ENCODE measurements at places on chromosomes 7 and 10.

- DNase-seq: peak; percentile 47
Observed at GRCh38 chr7:92609921-92610518, 19.8 kb upstream of the FAM133B start.

DNA sequence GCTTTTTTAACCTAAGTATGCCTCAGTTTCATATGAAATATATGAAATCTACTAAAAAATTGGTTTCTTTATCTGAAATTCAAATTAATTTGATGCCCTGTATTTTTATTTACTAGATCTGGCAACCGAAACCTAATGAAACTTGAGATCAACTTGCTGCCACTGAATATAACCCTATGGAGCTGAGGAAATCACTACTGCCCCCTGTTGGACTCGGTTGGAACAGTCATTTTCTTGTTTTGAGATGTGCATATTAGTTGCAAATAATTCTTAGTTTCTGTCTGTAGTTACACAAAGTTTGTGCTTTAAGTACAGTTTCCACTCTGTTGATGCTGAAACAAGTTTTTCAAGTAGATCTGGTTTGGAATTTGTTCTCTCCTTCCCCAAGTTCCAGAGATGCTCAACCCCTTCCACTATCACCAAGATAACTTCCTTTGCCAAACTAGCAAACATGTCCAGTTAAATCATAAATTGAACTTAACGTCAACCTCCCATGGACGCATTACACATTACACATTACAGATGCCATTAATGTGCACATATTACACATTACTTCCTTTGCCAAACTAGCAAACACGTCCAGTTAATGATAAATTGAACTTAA lies 22.2 kb upstream of the EXOC4 start:
- peak; percentile 73 for DNase-seq

DNA sequence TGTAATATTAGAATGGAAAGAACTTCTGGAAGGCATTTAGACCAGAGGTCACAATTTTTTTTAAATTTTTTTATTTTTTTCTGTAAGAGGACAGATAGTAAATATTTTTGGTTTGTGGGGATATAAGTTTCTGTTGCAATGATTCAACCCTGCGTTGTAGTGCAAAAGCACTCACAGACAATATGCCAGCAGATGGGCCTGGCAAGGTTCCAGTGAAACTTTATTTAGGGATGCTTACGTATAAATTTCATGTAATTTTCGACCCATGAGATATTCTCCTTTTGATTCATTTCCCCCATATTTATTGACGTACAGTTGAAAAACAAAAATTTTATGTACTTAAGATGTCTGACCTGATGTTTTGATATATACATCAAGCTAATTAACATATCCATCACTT lies 72.8 kb upstream of the NMT2 start:
- DNase-seq: no peak

GRCh38 chr10:130854151-130854550 lies 457.4 kb downstream of the TCERG1L start:
- no peak for DNase-seq

DNA sequence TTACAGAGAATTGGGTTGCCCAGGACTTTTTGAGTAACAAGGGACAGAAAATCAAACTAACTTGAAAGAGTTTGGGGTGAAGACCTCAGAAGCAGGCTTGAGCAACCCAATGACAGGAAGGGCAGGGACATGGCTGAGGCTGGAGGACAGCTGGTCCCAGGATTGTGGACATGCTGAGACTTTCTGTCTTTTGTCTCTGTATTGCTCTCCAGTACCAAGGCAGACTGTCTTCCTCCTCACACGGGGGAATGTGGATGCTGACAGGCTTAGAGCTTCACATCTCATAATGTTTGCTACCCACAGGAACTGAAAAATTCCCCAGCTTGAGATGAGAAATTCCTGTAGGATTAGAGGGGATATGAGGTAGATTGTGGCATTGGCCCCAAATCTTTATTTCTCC lies 229.6 kb downstream of the PHF14 start:
- DNase-seq: no peak

GRCh38 chr7:30241767-30242166 lies 42.6 kb upstream of the ZNRF2 start:
- no peak for DNase-seq

DNA sequence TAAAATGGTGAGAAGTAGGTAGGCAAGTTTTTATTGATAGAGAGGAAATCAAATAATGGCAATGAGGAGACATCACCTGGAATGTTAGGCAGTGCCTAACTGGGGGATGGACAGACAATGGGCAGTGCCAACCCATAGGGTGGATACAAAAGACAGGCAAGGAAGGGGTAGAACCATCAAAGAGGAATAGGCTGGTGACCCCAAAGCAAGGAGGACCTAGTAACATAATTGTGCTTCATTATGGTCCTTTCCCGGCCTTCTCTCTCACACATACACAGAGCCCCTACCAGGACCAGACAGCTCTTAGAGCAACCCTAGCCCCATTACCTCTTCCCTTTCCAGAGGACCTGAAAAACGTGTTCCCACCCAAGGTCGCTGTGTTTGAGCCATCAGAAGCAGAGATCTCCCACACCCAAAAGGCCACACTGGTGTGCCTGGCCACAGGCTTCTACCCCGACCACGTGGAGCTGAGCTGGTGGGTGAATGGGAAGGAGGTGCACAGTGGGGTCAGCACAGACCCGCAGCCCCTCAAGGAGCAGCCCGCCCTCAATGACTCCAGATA lies 30.0 kb downstream of the PRSS2 start:
- no peak for DNase-seq

- no peak for DNase-seq
Observed at GRCh38 chr7:151361193-151361959, 19.8 kb downstream of the NUB1 start.

GRCh38 chr7:30469303-30469702 lies 9.3 kb downstream of the NOD1 start:
- DNase-seq: peak; percentile 99

DNA sequence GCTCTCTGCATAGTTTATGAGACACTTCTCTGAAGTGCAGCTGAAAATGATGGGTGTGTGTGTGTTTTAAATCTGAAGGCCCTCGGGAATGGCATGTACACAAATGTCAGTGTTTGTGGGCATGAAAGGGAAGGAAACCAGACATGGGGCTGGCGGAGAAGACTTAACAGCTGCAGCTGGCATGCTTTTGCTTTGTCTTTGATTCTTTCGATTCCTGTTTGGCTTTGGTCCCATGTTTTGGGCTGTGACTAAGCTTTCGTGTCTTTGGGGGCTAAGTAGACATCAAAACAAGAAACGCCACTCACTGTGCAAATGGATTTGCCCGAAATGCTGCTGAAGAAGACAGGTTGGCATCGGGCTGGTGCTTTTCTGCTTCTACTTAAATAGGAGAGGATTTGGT lies 179.3 kb downstream of the PFKFB3 start:
- DNase-seq: peak; percentile 84

DNA sequence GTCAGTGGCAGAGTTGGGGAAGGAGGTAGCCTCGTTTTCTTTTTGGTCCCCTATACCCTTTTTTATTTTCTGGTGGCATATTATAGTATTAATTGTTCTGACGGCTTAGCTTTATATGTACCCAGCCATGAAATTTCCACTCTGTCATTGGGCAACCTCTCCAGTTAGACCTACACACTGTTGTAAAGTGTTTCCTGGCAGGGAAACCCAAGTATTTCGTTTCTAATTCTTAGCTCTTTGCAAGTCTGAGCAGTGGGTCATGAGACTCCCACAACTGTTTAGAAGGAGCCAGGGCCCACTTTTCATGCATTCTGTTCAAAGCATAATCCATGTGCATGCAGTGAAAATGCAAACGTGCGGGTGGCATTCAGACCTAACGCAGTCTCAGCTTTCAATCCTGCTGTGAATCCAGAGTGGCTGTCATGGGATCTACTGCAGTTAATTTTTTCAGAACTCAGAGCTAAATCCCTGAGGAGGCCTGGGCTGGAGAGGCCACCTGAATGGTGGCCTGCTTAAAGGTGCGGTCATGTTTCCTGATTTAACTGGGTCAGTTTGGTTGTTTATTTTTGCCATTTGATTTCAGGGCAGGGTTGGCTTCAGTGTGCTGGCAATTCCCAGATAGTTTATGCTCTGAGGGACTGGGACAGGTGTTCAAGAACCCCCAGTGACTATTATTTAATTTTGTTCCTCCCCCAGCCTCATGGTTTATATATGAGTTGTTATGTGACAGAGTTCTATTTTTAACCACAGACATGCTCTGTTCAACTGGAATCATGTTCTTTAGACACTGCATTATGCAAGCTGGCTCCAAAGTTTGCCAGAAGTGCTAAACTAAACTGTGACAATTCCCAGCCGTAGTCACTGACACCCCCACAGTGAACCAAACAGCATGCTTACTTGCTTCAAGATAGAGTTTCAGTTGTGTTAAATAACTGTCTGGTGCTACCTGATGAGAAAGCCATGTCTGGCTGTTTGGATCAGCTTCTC lies 27.4 kb upstream of the SYPL1 start:
- no peak for DNase-seq

- no peak for DNase-seq
Observed at GRCh38 chr10:14389981-14390590, 59.4 kb upstream of the FRMD4A start.

DNA sequence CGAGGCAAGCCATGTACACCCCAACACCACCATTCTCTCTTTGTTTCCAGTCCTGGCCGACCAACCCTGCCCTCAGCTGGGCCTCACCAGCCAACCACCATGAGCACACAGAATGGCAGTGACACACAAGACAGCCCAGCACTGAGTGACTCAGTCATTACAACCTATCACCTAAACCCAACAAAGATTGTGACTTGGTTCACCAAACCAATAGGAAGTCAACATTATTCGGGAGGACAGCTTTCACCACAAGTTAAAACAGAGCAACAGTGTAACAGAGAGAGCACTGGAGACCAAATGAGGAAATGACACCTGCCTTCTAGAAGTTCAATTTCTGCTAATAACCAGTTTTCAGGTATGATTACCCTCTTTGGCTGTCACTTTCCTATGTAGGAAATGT lies 72.1 kb downstream of the DNMBP start:
- DNase-seq: no peak

DNA sequence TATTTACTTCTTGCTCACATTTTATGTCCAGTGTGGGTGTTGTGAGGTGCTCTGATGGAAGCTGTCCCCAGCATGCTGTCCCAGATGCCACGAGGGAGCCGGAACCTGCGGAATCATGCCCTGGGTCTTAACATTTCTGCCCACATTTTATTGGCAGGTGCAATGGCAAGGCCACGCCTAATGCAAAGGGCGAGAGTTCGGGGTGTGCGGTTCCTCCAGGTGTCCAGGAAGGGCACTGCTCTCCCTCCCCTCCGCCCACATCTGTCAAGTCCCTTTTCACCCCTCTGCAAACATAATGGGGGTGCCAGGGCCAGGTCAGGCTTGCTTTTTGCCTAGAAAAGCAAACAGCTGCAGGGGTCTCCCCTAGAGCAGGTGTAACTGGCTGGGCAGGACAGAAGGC lies 16.4 kb downstream of the PDAP1 start:
- DNase-seq: no peak

DNA sequence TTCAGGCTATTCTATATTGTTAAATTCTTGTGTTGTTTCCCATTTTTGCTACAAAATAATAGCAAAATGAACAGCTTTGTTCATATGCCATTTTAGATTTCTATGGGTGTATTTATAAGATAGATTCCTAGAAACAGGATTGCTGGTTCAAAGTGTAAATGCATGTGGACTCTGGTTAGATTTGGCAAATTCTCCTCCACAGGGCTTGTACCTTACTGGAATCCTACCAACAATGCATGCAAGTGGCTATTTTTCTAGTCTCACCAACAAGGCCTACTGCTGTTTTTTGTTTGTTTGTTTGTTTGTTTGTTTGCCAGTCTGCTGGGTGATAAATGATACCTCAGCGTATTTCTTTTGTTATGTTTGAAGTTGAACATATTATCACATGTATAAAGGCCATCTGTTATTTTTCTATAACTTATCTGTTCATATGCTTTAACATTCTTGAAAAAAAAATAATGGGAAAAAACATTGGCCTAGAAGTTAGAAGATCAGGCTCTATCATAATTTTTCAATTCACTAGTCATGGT lies 87.1 kb upstream of the AHR start:
- DNase-seq: no peak

DNA sequence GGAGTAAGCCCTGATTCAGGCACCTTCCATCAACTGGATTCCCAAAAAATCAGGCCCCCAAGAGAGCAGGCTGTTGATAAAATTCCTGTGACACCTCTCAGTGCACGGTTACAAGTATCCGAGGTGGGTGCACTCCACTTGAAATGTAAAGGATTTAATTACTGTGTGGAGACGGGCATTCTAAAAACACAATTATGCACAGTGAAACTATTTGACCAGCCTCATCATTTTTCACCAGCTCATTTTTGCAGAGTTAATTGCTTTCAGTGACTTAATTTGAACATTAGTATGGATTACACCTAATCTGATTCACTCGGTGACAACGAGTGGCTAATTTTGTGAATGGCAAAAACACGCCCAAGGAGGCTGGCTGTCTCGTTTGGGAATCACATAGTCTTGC lies 2.3 kb downstream of the FOXL3 start:
- no peak for DNase-seq

GRCh38 chr7:84624527-84624926 lies 429.9 kb upstream of the SEMA3A start:
- DNase-seq: no peak

- no peak for DNase-seq
Observed at GRCh38 chr7:140294454-140294853, 103.9 kb downstream of the SLC37A3 start.

DNA sequence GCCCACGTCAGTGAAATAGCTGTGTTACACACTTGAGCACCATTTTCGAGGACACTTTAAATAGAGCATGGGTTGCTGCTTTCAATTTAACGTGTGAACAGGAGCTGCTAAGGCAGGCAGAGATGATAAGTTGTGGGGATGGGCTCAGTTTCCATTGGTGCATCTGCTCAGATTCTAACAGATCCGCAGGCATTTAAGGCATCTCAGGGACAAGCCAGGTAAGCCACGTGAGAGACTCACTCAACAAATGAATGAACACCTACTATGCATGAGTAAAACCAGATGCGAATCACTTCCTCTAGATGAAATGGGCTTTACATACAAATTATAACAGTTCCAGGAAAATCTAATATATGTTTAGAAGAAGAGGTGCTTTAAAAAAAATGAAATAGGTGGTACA lies 34.6 kb downstream of the PLXNA4 start:
- no peak for DNase-seq

- DNase-seq: no peak
Observed at GRCh38 chr10:36157486-36157885, 515.4 kb upstream of the FZD8 start.

All from endothelial cell of umbilical vein (primary cell).